ENCODE measurements at places on chromosomes 12 and 14.

DNA sequence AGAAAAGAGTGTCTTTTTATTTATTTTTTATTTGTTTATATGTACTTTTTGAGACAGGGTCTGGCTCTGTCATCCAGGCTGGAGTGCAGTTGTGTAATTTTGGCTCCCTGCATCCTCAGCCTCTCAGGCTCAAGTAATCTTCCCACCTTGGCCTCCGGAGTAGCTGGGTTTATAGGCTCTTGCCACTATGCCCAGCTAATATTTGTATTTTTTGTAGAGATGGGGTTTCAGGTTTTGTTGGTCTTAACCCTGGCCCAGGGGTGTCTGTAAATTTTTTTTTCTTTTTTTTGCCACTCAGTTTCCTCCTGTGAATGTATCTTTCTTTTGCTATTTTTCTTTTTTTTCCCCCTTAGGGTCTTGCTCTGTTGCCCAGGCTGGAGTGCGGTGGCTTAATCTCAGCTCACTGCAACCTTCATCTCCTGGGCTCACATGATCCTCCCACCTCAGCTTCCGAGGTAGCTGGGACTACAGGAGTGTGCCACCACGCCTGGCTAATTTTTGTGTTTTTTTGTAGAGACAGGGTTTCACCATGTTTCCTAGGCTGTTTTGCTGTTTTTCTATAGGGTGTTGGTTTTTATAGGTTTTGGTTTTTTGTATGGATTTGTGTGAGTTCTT lies 11.0 kb downstream of the RCOR1 start:
- DNase-seq = no peak

DNA sequence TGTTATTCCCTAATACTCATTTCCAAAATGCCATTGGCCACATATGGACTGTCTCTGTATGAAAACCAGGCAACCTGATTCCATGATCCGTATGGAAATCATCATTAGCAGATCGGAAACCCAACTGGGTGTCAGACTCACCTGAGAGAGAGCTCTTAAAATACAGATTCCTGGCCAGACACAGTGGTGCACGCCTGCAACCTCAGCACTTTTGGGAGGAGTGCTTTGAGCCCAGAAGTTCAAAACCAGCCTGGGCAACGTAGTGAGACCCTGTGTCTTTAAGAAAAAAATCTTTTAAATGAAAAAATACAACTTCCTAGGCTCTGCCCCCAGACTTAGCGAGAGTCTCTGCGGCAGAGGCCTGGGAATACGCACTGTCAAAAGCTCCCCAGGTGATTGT lies 37.4 kb downstream of the PLXNC1 start:
- DNase-seq = no peak

GRCh38 chr12:109065154-109065852 lies 12.9 kb downstream of the USP30 start:
- DNase-seq = peak; percentile 43

DNA sequence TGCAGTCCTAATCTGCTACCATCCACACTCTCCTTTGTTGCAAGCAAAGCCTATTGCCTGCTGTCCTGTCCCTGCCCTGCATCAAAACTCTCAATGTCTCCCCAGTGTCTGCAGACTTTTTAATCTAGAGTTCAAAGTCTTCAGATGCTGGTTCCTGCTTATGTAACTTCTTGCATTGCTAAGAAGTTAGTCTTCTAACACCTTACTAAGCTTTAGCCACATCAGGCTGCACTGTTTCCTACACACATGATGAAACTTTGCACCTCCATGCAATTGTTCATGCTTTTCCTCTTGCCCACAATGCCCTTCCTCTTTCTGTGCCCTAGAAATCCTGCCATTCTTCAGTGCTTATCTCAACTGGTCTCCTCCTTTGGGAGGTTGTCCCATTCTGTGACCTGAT lies 16.2 kb upstream of the DICER1 start:
- peak; percentile 33 for DNase-seq

- no peak for DNase-seq
Observed at GRCh38 chr14:67395876-67396189, 16.1 kb downstream of the PLEK2 start.

DNA sequence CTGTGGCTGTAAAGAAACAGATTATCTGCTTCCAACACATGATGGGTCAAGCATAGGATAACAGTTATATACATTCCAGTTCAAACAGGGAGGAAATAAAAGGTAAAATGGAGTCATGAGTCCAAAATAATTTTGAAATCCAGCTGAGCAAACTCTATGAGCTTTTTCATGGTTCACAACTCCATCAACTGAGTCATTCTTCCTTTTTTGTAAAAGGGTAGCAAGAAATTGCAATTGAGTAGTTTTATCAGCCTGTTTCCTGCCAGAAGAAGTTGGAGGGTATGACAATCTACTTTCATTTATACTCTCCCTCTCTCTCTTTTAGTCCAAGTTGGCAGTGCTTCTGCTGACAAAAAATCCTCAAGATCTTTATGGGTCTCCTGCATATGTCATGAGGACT lies 95.6 kb downstream of the CPNE8 start:
- no peak for DNase-seq

DNA sequence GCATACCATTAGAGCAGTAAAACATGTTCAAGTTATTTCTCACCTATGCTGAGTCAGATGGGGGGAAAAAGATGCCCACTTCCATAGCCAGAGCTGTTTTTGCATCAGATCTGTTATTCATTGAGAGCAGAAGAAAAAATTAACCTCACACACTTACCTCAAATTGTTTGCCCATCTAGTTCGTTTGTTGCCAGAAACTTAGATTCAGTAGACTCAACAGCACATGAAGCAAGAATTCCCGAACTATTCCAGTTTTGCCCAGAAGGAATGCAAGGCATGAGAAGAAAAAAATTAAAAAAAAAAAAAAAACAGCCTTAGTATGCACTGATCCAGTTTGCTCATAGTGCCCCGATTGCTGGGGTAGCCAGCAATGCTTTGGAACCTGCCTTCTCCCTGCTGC lies 12.4 kb upstream of the DPF3 start:
- no peak for DNase-seq

DNA sequence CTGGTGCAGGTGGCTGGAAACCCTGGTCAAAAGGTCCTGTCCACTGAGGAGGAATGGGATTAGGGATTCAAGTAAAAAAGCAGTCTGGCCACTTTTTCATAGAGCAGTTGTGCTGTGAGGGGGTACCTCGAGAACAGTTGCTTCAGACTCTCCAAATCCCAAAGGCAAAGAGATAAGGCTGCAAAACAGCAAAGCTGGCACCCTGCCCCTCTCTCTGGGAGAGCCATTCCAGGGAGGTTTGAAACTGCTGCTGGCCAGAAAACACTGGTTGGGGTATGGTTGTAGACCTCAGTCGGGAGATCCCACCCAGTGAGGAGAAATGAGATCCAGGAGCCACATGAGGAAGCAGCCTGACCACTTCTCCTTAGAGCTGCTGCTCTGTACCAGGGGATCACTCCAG lies 137.3 kb downstream of the CEP83 start:
- DNase-seq = no peak

DNA sequence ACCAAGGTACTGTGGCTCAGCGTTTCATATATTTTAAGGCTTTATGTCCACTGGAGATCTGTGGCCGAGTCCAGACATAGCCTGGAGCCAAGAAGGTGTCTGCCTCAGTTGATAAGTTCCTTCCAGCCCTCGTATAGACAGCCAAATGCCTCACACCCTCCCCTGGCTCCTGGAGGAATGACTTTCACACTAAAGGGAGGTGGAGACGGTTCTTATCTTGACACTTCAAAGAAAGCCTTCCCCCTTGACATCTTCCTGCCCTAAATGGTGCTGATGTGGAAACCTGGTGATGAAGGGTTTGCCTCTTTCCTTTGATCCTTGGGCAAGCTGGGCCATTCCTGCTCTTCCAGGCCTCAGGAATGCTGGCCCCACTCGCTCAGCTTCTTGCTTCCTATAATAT lies 474.8 kb upstream of the TBX3 start:
- no peak for DNase-seq

GRCh38 chr12:124371366-124371765 lies 76.5 kb downstream of the RFLNA start:
- no peak for DNase-seq

DNA sequence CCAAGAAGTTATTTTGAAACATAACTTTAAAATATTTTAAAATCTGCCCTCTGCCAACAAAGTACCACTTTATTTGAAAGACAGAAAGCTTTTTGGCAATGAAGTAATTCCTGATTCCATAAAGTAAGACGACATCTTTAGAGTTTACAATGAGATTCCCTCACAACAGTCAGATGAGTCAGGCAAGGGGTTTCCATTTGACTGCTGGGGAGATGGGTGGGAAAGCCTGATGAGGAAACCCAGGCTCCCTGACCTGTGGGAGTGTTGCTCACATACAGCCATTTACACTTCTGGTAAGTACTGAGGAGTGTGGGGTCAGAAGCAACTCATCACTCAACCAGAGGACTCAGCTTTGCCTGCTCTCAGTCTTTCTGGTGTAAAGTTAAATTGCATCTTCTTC lies 10.2 kb downstream of the KITLG start:
- no peak for DNase-seq

Measured in hepatocyte (in vitro differentiated cells).